ENCODE measurements at places on chromosomes 1 and 21.
A peak's percentile ranks its signal among the peaks of the same experiment; 100 is the strongest.

GRCh38 chr1:203300441-203301330, 4.6 kb upstream of the BTG2 start:
- DNase-seq = no peak

GRCh38 chr1:10380594-10381275, 18.1 kb upstream of the PGD start:
- no peak for DNase-seq

DNA sequence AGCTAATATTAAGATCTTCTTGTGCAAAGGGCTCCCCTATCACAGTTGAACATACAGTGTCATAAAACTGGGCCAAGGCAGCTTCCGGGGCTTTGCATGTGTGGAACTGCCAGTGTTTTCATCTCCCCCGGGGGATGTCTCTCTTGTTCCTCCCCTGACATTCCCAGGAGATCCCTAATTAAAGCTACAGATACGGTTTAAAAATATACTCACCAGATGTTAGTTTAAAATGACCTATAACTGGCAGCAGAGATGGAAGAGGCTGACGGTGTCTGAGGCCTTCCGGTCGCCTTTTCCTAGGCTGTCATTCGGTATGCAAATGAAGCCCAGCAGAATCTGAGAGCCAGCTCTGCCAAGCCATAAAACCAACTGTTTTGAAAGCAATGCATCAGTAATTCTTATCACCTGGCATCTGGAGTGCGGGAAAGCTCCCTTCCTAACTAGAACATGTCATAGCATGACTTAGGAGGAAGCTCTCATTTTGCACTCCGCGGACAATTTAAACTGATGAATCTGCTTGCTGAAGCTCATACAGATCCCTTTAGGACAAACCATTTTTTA, 436.5 kb upstream of the VAMP3 start:
- DNase-seq = no peak

- DNase-seq = peak; percentile 11
These were observed 61.7 kb downstream of the FCRL5 start for GRCh38 chr1:157490467-157491165.

- DNase-seq = no peak
These were observed 7.7 kb downstream of the LRRC52 start for GRCh38 chr1:165551469-165551868.

DNA sequence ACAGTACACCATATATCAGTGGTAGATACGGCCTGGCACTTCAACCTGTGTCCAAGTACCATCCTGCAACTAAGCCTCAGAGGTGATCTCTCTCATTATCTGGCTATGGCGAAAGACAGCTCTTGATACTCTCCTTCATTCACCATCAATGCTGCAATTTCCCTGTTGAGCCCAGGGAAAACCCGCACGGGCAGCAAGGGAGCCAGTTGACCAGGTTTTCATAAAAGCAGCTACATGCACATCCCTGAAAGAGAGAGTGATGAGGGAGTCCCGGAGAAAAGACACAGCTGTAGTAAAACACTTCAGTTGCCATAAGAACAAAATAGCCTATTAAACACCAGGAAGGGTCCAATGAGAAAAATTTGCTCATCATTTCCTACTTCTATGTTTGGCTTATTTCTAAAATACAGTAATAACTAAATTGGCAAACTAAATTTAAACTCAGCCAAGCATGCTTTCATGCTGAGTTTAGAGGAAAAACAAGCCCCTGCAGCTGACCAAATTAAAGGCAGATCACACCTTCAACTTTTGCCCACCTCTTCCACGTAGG, 68.3 kb downstream of the CAPZB start:
- no peak for DNase-seq

DNA sequence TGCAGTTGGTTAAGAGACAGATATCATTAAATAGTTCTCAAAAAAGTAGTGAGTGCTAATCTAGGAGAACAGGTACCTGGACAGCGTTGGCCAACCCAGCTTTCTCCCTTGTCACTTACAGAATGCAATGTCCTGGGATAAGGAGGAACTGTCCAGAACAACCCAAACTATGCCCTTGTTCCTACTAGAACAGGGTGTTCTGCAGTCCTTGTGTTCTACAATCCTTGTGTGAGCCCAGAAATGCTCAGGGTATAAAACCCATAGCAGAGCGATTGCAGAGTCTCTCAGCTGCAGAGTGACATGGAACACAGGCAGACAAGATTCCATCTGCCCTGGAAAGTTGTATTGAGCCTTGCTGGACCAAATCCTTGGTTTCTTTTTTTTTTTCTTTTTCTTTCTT, 83.5 kb upstream of the VANGL1 start:
- DNase-seq = no peak

- DNase-seq = peak; percentile 9
These were observed 431 bp downstream of the MAP1LC3C start for GRCh38 chr1:241998412-241998921.

DNA sequence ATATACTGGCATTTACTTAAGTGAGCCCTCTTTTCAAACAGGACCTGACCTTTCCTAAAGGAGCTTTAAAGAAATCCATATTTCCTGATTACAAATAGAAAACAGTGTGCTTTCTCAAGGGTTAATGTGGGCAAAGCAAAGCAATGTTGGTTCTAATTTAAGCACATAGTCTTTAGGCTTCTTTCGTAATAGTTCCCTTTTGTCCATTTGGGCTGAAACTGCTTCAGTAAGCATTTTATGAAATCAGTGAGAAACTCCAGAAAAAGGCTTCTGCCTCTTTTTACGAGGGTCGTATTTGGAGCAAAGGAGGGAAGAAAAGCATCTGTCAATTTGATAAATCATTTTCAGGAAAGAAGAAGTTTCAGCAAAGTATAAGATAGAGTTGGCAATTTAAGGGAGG, 331.2 kb downstream of the KIF26B start:
- no peak for DNase-seq

GRCh38 chr1:226406401-226406881, 1.5 kb downstream of the PARP1 start:
- DNase-seq = no peak

DNA sequence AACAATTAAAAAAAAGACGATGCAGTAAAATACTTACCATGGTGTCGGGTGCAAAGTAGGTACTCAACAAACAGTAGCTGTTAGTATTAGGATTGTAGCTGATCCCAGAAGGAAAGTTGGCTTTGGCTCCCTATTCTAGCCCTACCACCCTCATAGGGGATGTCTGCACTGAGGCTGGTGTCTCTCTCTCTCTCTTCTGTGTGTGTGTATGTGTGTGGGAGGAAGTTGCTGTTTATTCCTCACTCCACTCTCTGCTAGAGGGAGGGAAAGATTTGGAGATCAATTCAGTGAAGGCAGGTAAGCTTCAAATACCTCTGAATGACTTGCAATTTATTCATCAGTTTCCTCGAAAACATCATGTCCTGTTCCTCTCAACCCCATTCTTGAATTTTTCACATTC, 124.4 kb downstream of the PTPRU start:
- no peak for DNase-seq

- no peak for DNase-seq
These were observed 6.1 kb downstream of the MRPS21 start for GRCh38 chr1:150299716-150300115.

DNA sequence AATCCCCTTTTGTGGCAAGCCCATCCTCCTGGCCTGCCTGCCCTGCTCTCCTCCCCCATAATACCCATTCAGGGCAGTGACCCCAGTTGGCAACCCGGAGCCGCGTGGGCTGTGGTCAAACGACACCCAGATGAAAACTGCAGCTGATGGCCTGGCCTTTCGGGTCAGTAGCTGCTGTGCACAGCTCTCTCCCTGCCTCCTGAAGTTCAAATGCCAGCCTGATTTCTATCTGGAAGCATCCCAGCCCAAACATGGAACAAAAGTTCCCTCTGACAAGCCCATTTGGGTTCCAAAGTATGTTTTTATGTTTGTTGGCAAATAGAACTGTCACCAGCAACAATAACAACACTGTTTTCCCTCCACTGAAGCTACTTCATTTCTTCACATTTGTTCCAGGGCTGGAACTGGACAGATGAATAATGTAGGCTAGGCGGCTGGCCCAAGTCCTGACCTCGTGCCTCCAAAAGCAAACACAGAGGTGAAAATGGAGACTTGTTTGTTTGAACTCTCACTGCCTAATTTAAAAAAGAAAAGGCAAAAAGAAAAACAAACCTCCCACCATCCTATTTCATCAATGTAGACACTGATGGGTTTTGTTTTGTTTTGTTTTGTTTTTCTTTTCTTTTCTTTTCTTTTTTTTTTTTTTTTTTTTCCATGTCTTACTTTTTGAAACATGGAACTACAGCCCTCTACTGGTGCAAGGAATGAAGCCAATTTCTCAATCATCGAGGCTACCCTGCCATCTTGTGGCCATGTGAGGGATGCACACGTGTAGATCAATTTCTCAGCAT, 179.0 kb downstream of the ADSS2 start:
- DNase-seq = peak; percentile 46

DNA sequence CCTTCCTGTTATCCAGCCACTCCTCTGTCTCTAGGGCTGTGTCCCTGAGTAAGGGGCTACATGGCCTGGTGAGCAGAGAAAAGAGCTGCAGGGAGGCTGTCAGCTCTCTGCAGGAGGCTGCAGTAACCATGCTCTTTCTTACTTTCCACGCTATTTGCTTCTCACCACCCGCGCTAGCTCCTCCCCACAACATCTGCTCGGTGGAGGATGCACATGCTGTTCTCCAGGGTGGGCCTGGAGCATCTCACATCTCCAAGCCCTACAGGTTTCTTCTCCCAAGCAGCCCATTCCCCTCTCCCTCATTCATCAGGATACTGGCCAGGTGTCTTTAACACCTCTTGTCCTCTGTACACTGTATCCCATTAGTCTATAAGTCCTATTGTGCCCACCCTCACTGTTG, 103.8 kb downstream of the IER5 start:
- DNase-seq = no peak

DNA sequence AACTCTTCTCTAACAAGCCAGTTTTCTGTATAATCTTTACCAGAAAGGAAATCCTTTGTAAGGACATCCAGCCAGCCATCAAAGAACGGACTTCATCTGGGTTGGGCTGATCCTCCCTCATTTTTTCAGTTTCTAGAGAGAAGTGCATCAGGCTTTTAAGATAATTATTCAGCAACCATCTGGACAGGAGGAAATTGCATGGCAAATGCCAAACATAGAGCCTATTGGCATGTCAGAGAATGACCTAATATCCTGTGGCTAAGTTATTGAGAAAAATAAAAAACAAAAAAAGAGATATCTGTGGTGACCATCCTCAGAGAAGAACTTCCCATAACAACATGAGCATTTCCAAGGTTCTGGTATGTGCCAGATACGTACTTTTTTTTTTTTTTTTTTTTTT, 74.9 kb upstream of the BEND5 start:
- no peak for DNase-seq

DNA sequence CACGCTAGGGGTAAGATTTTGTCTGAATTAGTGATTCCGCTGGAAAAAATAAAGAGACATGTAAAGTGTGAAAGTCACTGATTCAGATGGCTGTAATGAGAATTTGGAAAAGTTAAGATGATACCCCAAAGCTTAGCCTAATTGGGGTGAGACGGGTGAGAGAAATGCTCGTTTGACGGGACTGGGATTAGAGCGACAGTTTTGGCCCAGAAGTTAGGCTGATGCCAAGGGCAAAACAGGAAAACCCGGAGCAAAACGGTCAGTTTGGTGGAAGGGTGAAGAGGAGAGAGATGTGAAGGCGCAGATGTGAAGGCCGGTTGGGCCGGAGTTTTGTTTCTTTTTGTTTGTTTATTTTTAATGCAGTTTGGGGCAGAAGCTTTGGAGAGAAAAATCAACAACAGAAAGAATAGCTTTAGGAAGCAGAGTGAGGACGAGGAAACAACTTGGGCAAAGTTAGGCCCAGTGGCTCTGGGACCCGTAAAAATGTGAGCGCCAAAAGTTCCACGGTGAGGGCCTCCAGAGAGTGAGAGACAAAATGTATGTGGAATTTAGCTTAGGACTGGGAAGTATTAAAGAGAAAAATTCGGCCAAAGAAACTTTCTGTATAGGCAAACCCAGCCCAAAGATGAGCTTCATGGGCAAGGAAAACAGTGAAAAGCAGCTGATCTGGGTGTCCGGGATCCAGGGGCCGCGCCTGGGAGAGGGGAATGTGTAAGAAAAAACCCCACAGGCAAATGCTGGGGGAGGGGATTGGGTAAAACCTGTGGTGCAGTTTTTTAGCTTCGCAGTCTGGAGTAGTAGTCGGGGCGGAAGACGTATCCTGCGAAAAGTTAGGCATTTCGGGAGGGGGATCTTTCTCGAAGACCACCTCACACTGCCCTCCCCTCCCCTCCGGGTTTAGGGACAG, 1.2 kb downstream of the DMRTA2 start:
- DNase-seq = no peak

DNA sequence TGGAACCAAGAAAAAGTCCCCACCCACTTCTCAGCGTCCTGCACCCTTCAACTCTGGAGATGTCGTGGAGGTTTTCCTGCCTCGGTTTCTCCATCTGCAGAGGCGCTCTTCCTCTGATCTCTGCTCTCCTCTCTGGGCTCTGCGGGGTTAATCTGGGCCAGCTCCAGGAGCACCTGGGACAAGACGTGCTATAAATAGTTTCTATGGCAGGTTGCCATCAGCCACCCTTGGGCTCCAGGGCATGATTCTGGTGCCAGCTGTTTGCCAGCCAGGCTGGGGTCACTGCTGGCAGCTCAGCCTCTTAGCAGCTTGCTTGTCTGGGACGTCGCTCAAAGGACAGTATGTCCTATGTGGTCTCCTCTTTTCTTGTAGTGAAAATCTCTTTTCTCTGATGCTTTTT, 137.1 kb downstream of the ACTL8 start:
- no peak for DNase-seq

GRCh38 chr1:157517016-157517415, 35.3 kb downstream of the FCRL5 start:
- DNase-seq = no peak

DNA sequence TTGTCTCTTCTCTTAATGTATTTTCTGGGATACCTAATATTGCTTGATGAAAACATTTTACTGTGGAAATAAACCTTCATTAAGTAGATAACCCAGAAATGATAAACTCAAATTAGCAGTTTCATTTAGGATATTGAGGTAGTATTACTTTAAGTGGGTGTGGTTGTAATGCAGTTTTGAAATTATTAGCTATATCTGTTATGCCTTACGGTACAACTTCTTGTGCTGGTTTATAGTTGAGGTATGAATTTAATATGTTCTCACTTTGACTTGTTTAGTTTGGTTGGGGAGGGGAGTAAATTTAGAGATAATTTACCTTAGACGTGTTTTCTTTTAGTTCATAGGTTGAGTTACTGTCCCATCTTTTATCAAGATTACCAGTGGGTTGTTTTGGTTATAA, 111.0 kb downstream of the POU2F1 start:
- DNase-seq = no peak

All from stimulated activated CD8-positive, alpha-beta memory T cell treated with anti-CD3 and anti-CD28 coated beads, Interleukin-15, amount 100 ng/mL, for 1 hour (primary cell).